PC-9 (cell line): ENCODE measurements at places on chromosomes 12 and 14. TPM values are rescaled to one million over a fixed set of nuclear protein-coding genes. Genes with fewer than 3 reads are reported as not detected.

The THAP2 gene
- total RNA-seq = 4.0 and 7.0 TPM in 2 replicates

The TAS2R9 gene
- total RNA-seq = not detected in 2 replicates

The KCNA5 gene
- total RNA-seq = not detected in 2 replicates

The KLHL33 gene
- 0.11 TPM in 1 of 2 replicates, not detected in the other for total RNA-seq

The GPR132 gene
- total RNA-seq = 0.98 TPM in 1 of 2 replicates, not detected in the other

The FSCB gene
- not detected in 2 replicates for total RNA-seq

The KRT6C gene
- not detected in 2 replicates for total RNA-seq

The DCTN2 gene
- total RNA-seq = 93.4 and 105 TPM in 2 replicates

The HOXC4 gene
- total RNA-seq = 3.8 and 4.7 TPM in 2 replicates

The BIN2 gene
- total RNA-seq = not detected in 2 replicates

The SLC5A8 gene
- not detected in 2 replicates for total RNA-seq

The CYP27B1 gene
- total RNA-seq = 1.6 and 1.8 TPM in 2 replicates

The PLEKHG7 gene
- not detected in 2 replicates for total RNA-seq

The CCDC184 gene
- not detected in 2 replicates for total RNA-seq

The GLI1 gene
- total RNA-seq = not detected in 2 replicates

The CRIP2 gene
- 42.5 and 50.2 TPM in 2 replicates for total RNA-seq

The TEX52 gene
- total RNA-seq = not detected in 2 replicates

The MFAP5 gene
- 14.6 and 18.9 TPM in 2 replicates for total RNA-seq

The SLC39A5 gene
- 0.87 and 2.8 TPM in 2 replicates for total RNA-seq

The NKX2-1 gene
- total RNA-seq = not detected in 2 replicates

The L2HGDH gene
- 15.5 and 18.6 TPM in 2 replicates for total RNA-seq

The CHD8 gene
- total RNA-seq = 57.3 and 58.7 TPM in 2 replicates

The PTGDR gene
- not detected in 2 replicates for total RNA-seq

The TMEM253 gene
- 0.35 and 1.4 TPM in 2 replicates for total RNA-seq

The SLC17A8 gene
- total RNA-seq = not detected in 2 replicates

The CLMN gene
- 15.8 and 18.3 TPM in 2 replicates for total RNA-seq

The LMO3 gene
- not detected in 2 replicates for total RNA-seq

The ZFC3H1 gene
- total RNA-seq = 47.4 and 53.4 TPM in 2 replicates

The PHETA1 gene
- total RNA-seq = 26.2 and 28.5 TPM in 2 replicates

The THTPA gene
- total RNA-seq = 3.4 and 4.1 TPM in 2 replicates

The LUM gene
- not detected in 2 replicates for total RNA-seq

The LDHB gene
- 994 and 1,055 TPM in 2 replicates for total RNA-seq

The FITM1 gene
- total RNA-seq = 0.48 and 0.72 TPM in 2 replicates

The TMEM260 gene
- total RNA-seq = 12.4 and 19.1 TPM in 2 replicates

The INSM2 gene
- not detected in 2 replicates for total RNA-seq

The IFI27 gene
- 0.83 and 1.1 TPM in 2 replicates for total RNA-seq

The AKAP5 gene
- 0.60 and 0.72 TPM in 2 replicates for total RNA-seq

The TAS2R8 gene
- total RNA-seq = not detected in 2 replicates

The VWF gene
- total RNA-seq = 0.48 and 0.88 TPM in 2 replicates

The CD69 gene
- not detected in 2 replicates for total RNA-seq

The IL31 gene
- total RNA-seq = not detected in 2 replicates

The DBX2 gene
- not detected in 2 replicates for total RNA-seq

The PSEN1 gene
- total RNA-seq = 33.5 and 44.0 TPM in 2 replicates

The PTCSC3 gene
- not detected in 2 replicates for total RNA-seq

The CCDC177 gene
- total RNA-seq = not detected in 2 replicates

The SYNDIG1L gene
- total RNA-seq = 0.38 and 0.52 TPM in 2 replicates

The C12orf56 gene
- total RNA-seq = not detected in 2 replicates

The INHBC gene
- 0.35 TPM in 1 of 2 replicates, not detected in the other for total RNA-seq

The SPATA7 gene
- total RNA-seq = 2.4 and 2.9 TPM in 2 replicates

The COPZ1 gene
- 232 and 265 TPM in 2 replicates for total RNA-seq

The ANO4 gene
- not detected in 2 replicates for total RNA-seq

The RAB2B gene
- total RNA-seq = 12.2 and 12.8 TPM in 2 replicates

The BBS10 gene
- 5.5 and 8.4 TPM in 2 replicates for total RNA-seq

The TMTC1 gene
- 3.1 and 4.8 TPM in 2 replicates for total RNA-seq

The CBLN3 gene
- total RNA-seq = 7.6 and 8.3 TPM in 2 replicates
